ENCODE measurements at places on chromosomes 13 and 19.

- DNase-seq = no peak
Measured at GRCh38 chr19:30328096-30328495, 44.1 kb upstream of the ZNF536 start.

DNA sequence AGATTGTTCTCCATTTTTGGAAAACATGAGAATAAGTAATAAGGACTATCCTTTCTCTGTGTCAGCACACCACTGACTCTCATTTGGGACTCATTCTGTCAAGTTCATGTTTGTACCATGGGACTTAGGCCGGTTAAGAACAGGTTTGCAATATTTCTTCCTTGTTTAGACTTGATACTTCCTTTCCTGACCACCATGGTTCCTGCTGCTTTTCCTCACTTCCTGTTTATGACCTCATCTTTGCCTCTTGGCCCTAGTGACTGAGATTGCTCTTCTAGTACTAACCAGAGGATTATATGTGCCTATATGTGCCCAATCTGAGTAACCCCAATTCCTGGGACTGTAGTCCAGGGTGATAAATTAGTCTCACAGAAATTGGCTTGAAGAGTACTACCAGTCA, 32.5 kb upstream of the NDFIP2 start:
- DNase-seq = no peak

GRCh38 chr13:95579303-95579702, 26.8 kb downstream of the CLDN10 start:
- DNase-seq = no peak

- no peak for DNase-seq
Measured at GRCh38 chr19:12611361-12611699, 610 bp downstream of the ZNF791 start.

- DNase-seq = no peak
Measured at GRCh38 chr19:14248578-14249011, 42.6 kb upstream of the ADGRL1 start.

DNA sequence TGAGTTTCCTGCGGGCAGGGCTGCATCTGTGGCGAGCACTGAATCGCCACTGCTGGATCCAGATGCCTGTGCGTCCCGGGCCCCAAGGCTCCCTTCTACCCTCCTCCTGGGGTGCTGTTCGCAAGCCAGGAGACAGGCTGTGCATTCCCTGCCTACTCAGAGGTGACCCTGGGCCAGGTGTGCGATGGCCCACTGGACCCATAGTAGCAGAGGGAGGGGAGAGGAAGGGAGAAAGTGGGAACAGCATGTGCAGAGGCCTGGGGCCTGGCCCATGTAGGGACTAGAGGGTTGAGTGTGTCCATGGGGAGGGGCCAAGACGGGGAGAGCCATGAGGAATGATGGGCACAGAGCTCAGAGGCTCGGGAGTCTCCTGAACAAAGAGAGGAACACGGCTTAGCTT, 27.3 kb downstream of the CARM1 start:
- DNase-seq = no peak

DNA sequence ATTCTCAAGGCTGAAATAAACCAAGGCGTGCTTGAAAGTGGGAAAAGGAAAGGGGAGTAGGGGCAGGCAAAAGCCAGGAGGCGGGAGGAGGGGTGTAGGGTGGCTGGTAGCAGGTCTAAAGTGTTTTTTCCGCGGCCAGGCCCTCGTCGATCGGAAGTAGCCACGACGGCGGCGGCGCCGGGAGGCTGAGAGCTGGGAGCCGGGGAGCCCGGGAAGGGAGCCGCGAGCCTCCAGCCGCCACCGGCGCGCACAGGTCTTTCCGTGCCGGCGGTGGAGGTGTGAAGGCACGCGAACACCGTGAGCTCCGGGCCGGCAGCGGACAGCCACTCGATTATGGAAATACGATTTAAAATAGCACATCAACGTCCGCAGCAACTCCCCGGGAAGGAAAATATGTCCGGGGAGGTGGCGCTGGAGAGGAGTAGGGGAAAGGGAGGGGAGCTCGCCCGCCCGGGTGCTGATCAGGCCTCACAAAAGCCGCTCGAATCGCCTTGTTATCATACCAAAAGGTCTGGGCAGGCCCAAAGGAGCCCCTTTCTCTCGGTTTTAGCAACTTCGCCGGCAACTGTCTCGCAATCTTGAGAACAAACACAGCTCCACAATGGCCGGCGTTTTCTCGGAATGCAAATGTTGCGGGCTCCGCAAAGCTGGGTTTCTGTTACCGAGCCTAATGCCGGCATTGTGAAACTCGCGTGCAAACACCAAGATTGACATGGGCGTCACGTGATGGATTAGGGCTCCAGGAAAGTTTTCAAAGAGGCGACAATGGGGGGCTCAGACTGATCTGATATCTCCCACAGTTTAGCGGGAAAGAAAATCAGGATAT, 2.9 kb upstream of the PCDH8 start:
- no peak for DNase-seq

DNA sequence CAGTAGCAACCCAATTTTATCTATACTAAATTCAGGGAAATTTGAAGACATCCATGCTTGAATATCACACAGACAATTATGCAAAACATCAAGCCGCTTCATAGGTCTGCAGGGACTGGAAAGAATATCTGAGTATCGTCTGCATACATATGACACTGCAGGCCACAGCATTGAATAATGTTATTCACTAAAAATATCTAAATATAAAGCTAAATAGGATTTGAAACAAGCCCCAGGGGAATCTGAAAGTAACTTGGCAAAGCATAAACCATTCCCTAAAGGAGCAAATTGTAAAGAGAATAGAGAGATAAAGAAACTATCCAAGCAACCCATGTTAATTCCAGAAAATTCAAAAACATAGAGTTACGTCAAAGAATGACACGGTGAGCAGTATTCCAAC, 1251.0 kb downstream of the PCDH17 start:
- no peak for DNase-seq

DNA sequence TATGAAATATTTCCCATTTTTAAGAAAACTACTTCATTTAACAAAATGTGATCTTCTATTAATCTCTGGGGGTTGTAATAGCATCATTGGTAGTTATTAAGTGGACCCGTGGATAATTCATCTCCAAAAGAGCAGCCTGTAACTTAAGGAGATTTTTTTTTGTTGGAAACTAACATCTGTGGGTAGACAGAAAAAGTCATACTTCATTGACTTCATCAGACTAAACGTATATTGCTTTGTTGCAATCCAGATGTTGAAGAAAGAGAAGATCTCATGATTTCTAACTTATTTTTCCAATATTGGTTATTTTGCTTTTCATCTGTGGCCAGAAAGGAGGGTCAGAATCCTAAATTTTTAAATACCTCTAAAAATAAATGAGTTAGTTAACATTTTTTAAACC, 296.5 kb upstream of the MIR17HG start:
- no peak for DNase-seq

DNA sequence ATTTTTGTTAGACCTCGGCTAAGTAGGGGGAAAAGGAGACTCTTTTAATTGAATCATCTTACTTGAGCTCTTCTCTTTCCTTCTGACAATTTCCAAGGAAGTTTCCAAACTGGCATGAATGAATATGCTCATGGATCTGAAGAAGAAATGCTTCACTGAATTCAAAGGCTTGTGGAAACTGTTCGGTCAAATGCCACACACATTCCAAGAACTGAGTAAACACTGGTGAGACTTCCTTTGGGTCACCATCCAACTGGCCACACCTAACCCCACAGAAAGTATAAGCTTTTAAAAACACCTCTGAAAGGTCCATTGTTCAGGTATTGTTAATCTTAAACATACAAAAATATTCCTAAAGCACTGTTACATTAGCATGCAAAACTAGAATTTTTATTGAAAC, 33.6 kb downstream of the MTMR6 start:
- DNase-seq = no peak

DNA sequence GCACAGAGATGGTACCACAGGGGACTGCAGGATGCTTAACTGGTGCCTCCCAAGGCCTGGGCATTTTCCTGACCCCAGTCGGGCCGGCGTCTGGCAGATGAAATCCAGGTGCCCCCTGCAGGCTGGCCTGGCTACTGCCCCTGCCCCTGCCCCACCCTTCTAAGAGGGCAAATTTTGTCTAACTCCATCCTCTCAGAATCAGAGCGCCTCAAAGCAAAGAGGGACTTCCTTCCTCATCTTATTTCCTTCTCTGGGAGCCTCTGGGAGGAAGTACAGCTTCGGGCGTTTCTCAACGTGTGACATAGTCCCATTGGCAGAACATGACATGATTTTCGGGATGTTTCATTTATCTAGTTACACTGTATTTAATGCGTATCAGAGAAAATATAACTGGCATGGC, 2.7 kb downstream of the PRKACA start:
- no peak for DNase-seq

- peak; percentile 28 for DNase-seq
Measured at GRCh38 chr19:3670796-3671679, 29.2 kb downstream of the PIP5K1C start.

- no peak for DNase-seq
Measured at GRCh38 chr19:17748884-17749638, 2.2 kb upstream of the FCHO1 start.

All from activated CD8-positive, alpha-beta memory T cell treated with anti-CD3 and anti-CD28 coated beads for 4 hours (primary cell).